ENCODE measurements at places on chromosomes 7 and 10. TPM values are rescaled to one million over a fixed set of nuclear protein-coding genes. Genes with fewer than 3 reads are reported as not detected.

GRCh38 chr10:97632949-97633884 is at the start of gene MORN4:
TSS of gene MORN4 (minus strand) at chr10:97633500. CDS start at chr10:97619653, 13,847 bp downstream.
- H3K4me3 ChIP-seq: peak within 1 kb of the TSS; percentile 63
- H3K36me3 ChIP-seq: no peaks in the 10 kb centered on the region
- H3K27ac ChIP-seq: no peak within 1 kb of the TSS
- peaks cover 6% of the 10 kb centered on the region for H3K4me1 ChIP-seq
- DNase-seq: peak; percentile 95

DNA sequence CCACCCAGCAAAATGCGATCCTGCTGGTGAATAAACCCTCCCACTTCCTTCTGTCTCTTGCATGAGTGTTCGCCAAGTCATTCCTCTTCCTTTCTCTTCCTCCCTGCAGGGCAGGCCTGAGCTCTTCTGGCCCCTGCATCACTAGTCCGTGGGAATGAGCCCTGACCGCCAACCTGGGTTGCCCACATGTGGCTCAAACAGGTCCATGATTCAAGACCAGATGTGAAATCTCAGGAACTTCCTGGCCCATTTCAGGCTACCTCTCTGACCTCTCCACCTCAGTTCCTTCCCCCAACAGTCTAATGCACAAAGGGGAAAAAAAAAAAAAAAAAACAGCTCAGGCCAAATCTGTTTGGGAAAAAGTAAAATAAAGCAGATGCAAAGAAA is 5.4 kb upstream of the YWHAG start:
- H3K27ac ChIP-seq: peak overlapping the region; percentile 34
- H3K36me3 ChIP-seq: no peaks in the 10 kb centered on the region
- H3K4me3 ChIP-seq: no peak overlapping the region
- peak; percentile 35 for DNase-seq
- H3K27me3 ChIP-seq: no peaks in the 10 kb centered on the region
- peaks cover 11% of the 10 kb centered on the region for H3K4me1 ChIP-seq

DNA sequence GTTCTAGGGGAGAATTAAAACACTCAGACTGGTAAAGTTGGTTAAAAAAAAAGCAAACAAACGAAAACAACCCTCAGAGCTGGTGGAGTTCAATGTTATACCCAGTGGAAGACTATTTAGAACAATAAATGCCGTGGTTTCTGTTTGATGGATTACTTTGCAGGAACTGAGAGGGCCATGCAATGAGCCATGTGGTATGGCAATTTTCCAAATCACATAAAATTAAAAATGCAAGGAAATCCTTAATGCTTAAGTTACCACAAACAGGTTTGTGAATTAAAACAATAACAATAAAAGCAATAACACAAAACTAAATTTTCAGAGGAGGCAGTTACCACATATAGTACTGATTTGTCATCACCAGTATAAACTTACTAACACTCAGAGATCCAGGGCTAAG is 96.9 kb downstream of the RTKN2 start:
- H3K27ac ChIP-seq: no peak overlapping the region
- H3K4me3 ChIP-seq: no peak overlapping the region
- DNase-seq: no peak
- H3K36me3 ChIP-seq: no peaks in the 10 kb centered on the region

- no peak overlapping the region for H3K27ac ChIP-seq
- DNase-seq: no peak
- H3K36me3 ChIP-seq: no peaks in the 10 kb centered on the region
- H3K4me3 ChIP-seq: no peak overlapping the region
Measured at GRCh38 chr10:58820861-58821751, 308.4 kb downstream of the BICC1 start.

NAT16 gene
- total RNA-seq: not detected

DNA sequence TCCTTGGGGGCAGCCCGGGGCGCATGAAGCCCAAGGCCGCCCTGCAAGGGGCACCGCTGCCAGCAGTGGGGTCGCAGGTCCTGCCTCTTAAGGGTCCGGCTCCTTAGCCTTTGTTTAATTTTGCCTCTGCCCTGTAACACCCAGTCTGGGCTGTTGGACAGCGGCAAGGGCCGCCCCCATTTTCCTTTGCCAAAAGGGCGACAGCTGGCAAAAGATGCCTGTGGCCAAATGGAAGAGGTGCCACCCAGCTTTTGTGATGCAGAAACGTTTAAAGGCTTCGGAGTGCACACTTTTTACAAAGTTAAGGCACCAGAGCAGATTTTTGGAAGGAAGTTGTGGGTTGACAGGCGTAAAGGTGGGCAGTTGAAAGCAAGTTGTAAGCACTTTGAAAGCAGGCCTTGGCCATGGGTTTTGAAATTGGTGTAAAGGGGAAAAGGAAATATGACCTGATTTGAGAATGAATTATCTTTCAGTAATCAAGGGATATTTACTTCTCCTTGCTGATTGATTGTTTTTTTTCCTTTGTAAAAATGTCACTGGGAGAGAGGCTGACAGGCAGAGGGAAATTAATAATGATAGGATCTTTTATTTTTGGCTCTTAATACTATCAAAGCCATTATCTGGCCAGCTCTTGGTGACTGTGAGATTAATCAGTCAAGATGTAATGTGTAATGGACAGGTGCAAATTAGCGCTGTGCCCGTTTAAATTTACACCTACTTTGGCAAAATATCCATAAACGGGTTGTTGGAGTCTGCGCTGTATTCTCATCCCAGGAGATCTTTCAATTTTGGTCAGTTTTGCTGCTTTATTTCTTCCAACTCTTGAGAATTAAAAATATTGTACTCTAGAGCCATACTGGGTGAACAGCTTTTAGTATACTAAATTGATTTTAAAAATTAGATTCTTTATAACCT is 1.2 kb downstream of the CASD1 start:
- H3K4me1 ChIP-seq: peaks cover 51% of the 10 kb centered on the region
- peak; percentile 53 for DNase-seq
- peak overlapping the region; percentile 89 for H3K27ac ChIP-seq
- H3K4me3 ChIP-seq: peak overlapping the region; percentile 98

GRCh38 chr7:135328053-135328452 is 94.4 kb downstream of the STRA8 start:
- DNase-seq: no peak
- H3K27me3 ChIP-seq: no peaks in the 10 kb centered on the region
- no peak overlapping the region for H3K27ac ChIP-seq
- H3K4me1 ChIP-seq: no peaks in the 10 kb centered on the region

DNA sequence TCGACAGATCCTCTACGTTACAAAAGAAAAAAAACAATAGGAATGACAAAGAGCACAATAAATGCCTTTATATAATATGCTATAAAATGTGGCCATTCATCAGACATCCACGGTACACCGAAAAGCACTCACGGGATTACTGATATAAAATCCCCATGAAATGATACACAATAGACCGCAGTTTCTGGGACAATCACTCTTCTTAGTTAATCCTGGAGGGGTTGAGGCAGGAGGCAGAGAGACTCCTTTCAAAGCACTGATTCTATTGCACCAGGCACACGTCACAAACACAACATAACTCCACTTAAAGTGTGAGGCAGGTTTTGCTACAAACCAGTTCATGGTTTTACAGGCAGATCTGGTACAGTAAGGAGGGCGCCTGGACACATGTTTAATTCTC is 113.8 kb downstream of the FGFR2 start:
- H3K36me3 ChIP-seq: peaks cover 5% of the 10 kb centered on the region
- H3K27ac ChIP-seq: no peak overlapping the region
- peaks cover 4% of the 10 kb centered on the region for H3K4me1 ChIP-seq
- H3K27me3 ChIP-seq: no peaks in the 10 kb centered on the region

VSTM4 gene
- total RNA-seq: 61.6 TPM

- no peaks in the 10 kb centered on the region for H3K36me3 ChIP-seq
- H3K4me1 ChIP-seq: no peaks in the 10 kb centered on the region
- H3K27ac ChIP-seq: no peak overlapping the region
- no peaks in the 10 kb centered on the region for H3K27me3 ChIP-seq
Measured at GRCh38 chr10:117743509-117743908, 201.0 kb downstream of the EMX2 start.

GRCh38 chr10:128950159-128950915 is 516.7 kb upstream of the MGMT start:
- H3K4me3 ChIP-seq: no peak overlapping the region
- H3K27ac ChIP-seq: no peak overlapping the region
- no peaks in the 10 kb centered on the region for H3K4me1 ChIP-seq

PDGFA gene
- 13.2 TPM for total RNA-seq

GRCh38 chr7:1924258-1924817 is 254.3 kb downstream of the ELFN1 start:
- H3K4me3 ChIP-seq: no peak overlapping the region
- DNase-seq: no peak
- peaks cover 4% of the 10 kb centered on the region for H3K4me1 ChIP-seq
- H3K36me3 ChIP-seq: no peaks in the 10 kb centered on the region

TMEM254 gene
- 34.3 TPM for total RNA-seq

- H3K27ac ChIP-seq: no peak overlapping the region
- no peaks in the 10 kb centered on the region for H3K36me3 ChIP-seq
- H3K4me3 ChIP-seq: no peak overlapping the region
- peaks cover 39% of the 10 kb centered on the region for H3K27me3 ChIP-seq
- no peak for DNase-seq
Measured at GRCh38 chr10:100621360-100622205, 85.8 kb downstream of the HIF1AN start.

DNA sequence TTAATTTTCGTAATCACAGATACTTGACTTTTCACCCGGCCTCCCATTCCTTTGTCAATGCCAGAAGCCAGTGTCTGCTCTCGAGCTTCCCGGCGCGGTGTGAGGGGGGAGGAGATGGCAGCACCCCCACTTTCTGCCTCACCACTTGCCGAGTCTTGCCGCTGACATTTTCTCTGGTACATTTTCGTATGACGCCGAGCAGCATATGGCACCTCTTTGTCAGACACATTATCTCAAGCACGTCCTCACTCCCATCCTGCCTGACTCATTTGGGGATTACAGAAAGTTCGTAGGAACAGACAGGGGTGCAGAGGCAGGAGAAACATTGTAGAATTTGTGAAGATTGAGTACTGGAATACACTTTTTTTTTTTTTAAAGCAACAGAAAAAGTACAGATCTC is 60.8 kb upstream of the SORCS3 start:
- no peak overlapping the region for H3K4me3 ChIP-seq
- H3K4me1 ChIP-seq: no peaks in the 10 kb centered on the region
- H3K27me3 ChIP-seq: peaks cover 10% of the 10 kb centered on the region

- H3K4me1 ChIP-seq: no peaks in the 10 kb centered on the region
- H3K4me3 ChIP-seq: no peak overlapping the region
- no peaks in the 10 kb centered on the region for H3K36me3 ChIP-seq
- H3K27ac ChIP-seq: no peak overlapping the region
Measured at GRCh38 chr7:9192969-9193368, 759.6 kb downstream of the NXPH1 start.

GRCh38 chr10:13945390-13946208 is 358.8 kb downstream of the PRPF18 start:
- H3K36me3 ChIP-seq: no peaks in the 10 kb centered on the region
- H3K27ac ChIP-seq: peak overlapping the region; percentile 76
- no peak overlapping the region for H3K4me3 ChIP-seq
- DNase-seq: peak; percentile 84
- H3K27me3 ChIP-seq: no peaks in the 10 kb centered on the region

DNA sequence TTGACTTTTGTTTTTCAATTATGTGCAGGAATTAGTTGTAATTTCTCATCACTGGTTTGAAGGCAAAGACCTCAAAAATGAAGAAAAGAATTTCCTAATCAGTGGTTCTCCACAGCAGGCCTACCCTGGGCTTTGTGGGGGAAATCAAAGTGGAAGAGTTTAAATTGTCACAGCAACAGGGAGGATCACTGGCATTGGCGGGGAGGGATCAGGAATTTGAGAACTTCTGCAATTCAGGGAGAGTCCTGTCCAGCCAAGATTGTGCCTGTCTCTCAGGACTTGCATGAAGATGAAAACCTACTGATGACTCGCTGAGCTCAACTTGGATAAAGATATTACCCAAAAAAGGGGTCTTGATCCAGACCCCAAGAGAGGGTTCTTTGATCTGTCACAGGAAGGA is 70.1 kb downstream of the HACD1 start:
- H3K4me3 ChIP-seq: no peak overlapping the region
- no peak for DNase-seq
- no peaks in the 10 kb centered on the region for H3K4me1 ChIP-seq
- H3K27ac ChIP-seq: no peak overlapping the region

LIPK gene
- total RNA-seq: not detected

- H3K27me3 ChIP-seq: no peaks in the 10 kb centered on the region
- H3K27ac ChIP-seq: no peak overlapping the region
- H3K36me3 ChIP-seq: no peaks in the 10 kb centered on the region
- no peaks in the 10 kb centered on the region for H3K4me1 ChIP-seq
- no peak for DNase-seq
- H3K4me3 ChIP-seq: no peak overlapping the region
Measured at GRCh38 chr10:11713963-11714362, 28.2 kb upstream of the ECHDC3 start.

DNA sequence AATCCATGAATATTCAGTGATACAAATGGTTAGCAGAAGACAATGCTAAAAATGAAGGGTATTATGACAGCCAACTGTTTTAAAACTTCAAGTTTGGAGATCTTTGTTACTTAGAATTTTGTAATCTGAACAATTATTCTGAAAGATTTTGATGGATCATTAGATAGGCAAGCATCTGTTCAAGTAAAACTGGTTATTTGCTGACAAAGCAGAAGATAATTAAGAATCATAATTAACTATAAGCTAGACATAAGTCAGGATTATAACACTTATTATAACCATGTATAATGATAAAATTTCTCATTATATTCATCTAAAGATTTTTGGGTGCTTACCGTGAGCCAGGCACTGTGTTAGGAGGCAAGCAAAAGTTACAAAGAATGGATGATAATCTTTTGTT is 1145.1 kb downstream of the CNTNAP2 start:
- no peak for DNase-seq
- H3K27me3 ChIP-seq: no peaks in the 10 kb centered on the region
- no peak overlapping the region for H3K4me3 ChIP-seq
- H3K27ac ChIP-seq: no peak overlapping the region
- H3K36me3 ChIP-seq: no peaks in the 10 kb centered on the region

- no peak overlapping the region for H3K27ac ChIP-seq
- H3K4me1 ChIP-seq: peaks cover 17% of the 10 kb centered on the region
- no peaks in the 10 kb centered on the region for H3K36me3 ChIP-seq
- DNase-seq: peak; percentile 25
Measured at GRCh38 chr7:26653430-26654399, 210.7 kb downstream of the SKAP2 start.

- no peak overlapping the region for H3K27ac ChIP-seq
- no peaks in the 10 kb centered on the region for H3K4me1 ChIP-seq
- no peak overlapping the region for H3K4me3 ChIP-seq
- no peaks in the 10 kb centered on the region for H3K36me3 ChIP-seq
Measured at GRCh38 chr7:36638586-36639263, 85.6 kb downstream of the AOAH start.

PMPCB gene
- total RNA-seq: 73.1 TPM

DNA sequence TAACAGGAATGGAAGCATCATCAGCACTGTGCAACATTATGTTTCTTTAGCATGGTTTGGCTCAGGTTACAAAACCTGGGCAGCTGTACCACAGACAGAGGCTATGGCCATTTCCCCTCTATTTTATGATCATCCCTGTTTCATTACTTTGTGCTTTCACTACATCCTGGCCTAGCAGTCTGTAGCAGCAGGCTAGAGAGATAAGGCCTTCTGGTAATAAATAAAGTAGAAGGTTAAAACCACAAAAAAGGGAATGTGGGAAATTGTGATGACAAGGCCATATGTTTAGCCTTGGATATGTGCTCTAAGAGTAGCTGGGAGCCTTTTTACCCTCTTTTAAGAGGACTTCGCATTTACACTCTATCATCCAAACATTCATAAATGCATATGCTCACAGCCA is 266.2 kb upstream of the PHF14 start:
- H3K27me3 ChIP-seq: no peaks in the 10 kb centered on the region
- no peaks in the 10 kb centered on the region for H3K4me1 ChIP-seq
- no peaks in the 10 kb centered on the region for H3K36me3 ChIP-seq
- no peak overlapping the region for H3K27ac ChIP-seq
